ENCODE measurements at places on chromosomes 5 and 9. TPM values are rescaled to one million over a fixed set of nuclear protein-coding genes. Genes with fewer than 3 reads are reported as not detected.

DNA sequence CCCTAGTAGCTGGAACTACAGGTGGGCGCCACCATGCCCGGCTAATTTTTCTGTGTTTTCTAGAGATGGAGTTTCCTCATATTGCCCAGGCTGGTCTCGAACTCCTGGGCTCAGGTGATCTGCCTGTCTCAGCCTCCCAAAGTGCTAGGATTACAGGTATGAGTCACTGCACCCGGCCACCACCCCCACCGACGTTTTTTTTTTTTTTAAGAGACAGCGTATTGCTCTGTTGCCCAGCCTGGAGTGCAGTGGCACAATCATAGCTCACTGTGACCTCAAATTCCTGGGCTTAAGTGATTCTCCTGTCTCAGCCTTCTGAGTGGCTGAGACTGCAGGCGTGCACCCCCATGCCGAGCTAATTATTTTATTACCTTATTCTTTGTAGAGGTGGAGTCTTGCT, 38.2 kb downstream of the WDR70 start:
- no peak for DNase-seq

- DNase-seq, result no peak
Observed at GRCh38 chr9:108441726-108442125, 414.1 kb downstream of the ACTL7B start.

- DNase-seq, result no peak
Observed at GRCh38 chr5:15525703-15526275, 25.8 kb downstream of the FBXL7 start.

DNA sequence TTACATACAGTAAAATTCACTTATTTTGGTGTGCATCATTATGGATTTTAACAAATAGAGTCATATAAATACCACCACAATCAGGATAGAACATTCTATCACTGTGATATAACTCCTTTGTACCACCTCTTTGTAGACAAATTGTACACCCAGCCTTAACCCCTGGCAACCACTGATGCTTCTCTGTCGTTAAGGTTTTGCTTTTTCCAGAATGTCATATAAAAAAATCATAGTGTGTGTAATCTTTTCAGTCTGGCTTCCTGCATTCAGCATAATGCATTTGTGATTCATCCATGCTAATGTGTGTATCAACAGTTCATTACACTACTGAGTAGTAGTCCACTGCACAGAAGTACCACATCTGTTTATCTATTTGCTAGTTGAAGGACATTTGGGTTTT, 81.2 kb downstream of the ARSB start:
- DNase-seq, result no peak

- no peak for DNase-seq
Observed at GRCh38 chr5:72474516-72474915, 32.7 kb downstream of the ZNF366 start.

DNA sequence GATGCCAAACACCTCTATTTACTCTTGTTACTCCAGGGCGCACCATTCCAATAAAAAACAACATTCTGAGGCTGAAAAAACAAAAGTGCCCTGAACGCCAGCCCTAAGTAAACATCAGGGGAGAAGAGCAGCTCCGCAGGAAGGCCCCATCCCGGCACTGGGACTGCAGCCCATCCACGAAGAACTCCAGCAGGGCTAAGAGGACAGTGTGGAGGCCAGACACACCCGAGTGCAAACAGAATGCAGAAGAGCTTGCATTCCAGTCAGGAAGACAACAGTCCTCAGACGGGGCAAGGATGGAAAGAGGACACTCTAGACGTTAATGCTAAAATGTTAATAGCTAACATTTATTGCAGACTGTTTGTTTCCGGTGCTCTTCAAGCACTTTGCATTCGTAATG, 33.0 kb downstream of the FAM240B start:
- no peak for DNase-seq

DNA sequence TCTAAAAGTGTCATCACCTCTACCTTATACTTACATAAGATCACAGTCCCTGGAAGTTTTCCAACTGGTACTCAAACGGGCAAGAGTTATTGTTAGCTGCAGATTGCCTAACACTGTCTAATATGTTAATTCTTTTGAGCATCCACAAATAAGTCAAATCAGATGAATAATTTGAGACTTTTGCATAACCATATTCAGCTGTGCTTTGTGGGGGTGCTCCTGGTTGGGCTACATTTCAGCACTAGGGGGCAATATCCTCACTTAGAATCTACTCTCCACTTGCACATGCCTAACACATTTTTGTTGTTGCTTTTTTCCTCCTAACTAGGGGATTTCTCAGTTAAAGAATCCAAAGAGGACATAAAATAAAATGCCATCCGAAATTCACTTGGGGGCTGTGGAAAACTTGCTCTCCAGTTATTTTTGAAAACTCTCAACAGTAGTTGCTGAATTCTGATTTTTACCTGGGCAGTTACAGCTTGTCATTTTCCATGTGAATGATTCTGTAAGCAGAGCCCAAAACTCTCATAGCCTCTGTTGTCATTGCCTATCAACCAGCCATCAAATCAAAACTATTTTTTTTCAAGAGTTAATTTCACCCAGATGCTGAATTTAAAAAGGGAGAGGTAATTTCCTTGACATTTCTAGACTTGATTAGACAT, 71.5 kb downstream of the TRIM36 start:
- DNase-seq, result no peak

DNA sequence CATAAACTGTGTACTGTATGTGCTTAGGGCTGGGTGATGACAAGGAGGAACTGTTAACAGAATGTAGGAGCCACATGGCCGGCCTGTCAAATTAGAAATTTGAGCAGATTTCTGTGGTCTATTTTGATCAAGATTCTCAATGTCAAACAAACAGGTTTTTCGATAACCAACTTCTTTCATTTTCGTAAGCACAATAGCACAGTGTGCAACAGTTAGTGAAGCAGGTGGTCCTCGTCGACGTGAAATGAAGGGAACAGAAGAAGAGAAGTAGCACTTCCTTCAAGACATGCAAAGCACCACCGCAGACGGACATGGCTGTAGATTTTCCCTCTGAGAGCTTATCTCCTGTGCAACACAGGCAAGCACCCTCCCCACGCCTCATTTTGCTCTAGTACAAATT, 252.1 kb downstream of the CRB2 start:
- DNase-seq, result no peak

DNA sequence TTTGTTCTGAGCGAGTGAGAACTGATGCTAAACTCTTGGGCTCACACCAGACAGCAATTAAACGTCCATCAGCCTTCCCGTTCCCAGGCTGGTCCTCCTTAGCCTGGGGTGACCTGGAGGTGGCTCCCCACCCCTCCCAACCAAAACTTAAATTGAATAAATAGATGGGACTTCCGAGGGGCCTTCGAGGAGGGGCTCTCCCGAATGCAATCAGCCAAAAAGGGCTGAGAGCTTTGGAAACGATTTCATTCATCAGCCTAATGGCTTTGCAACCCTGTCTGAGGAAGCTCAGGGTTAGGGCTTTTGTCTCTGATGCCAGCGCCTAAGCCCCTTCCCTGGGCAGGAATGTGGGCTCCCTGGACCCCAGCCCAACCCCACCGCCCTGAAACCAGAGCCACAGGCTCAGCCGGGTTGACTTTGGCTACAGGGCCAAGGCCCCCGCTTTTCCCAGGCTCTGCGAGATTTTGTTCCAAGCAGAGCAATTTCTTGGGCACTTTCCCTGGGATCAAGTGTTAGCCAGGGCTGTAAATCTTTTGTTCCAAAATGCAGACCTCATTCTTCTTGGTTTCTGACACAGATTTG, 29.2 kb downstream of the LHX3 start:
- DNase-seq, result no peak

DNA sequence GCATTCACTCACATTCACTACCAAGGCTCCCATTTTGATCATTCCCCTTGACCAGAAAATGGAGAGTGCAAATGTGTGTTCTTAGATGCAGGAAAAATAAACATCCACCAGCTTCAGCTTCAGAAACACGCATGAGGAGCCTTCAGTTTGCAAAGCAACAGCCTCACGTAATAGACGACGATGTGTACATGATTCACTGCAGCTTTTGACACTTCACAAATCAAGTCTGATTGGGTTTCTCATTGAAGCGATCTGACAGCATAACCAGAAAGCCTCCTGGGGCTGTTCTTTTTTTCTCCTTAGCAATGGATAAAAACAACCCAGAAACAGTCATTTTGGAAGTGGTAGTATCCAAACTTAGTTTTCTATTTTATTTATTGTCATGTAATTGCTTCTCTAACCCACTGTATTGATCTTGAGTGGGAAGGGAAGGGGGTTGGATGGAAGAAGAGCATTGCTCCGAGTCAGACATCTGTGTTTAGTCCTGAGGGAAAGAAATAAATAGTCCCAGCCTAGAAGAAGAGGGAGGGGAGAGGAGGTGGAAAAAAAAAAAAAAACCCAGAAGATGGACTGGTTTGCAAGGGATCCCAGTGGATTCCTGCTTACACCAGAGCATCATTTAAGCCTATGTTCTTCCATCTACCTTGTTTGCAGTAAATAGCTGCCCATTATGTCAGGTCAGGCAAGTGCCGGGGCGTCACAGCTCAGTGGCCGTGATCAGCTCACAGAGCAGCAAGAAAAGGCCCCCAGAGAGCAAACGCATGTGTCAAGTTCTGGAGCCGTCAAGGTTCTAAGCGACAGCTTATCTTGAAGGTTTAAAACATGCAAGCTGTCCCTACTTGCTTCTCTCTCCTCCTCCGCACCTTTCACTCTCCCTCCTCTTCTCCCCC, 190.2 kb upstream of the SNX2 start:
- no peak for DNase-seq

DNA sequence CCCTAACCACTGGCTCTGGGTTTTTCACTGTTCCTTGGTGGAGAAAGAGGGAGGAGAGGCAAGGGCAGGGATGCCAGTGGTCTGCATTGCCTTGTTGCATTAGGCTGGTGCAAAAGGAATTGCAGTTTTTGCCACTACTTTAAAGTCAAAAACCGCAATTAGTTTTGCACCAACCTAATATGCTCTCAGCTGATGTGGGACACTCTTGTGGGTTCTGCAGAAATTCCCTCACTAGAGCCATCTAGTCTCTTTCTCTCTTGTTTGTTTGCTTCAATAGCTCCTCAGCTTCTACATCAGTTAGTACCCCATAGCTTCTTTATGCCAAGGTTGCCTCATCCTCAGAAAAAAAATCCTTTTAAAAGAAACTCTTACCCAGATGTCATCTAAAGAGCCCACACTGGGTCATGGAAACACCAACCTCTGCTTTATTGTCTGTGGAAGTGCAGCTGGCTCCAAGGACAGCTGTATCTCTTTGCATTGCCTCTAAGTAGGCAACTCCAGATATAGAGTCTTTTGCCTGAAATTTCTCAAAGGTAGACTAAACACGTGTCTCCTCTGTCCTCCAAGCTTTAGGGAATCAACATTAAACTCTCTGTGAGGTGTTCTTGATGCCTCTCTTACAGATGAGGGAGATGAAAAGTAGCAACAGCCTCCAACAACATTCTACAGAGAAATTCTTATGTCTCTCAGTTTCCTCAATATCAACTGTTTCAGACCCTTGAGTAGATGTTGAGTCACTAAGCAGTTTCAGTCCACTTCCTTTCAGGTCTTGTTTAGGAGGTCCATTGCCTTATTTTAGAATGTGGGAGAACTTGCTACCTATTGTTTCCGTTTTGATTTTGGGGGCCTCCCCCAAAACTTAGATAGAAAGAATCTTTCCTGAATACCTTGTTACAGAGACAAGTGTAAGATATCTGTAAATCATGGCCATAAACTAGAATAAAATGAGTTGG, 84.9 kb upstream of the MEF2C start:
- no peak for DNase-seq

- no peak for DNase-seq
Observed at GRCh38 chr5:157100140-157100679, 8.6 kb downstream of the HAVCR2 start.

- DNase-seq, result no peak
Observed at GRCh38 chr9:126677188-126678084, 63.7 kb downstream of the LMX1B start.

GRCh38 chr5:155250596-155250995, 237.0 kb downstream of the KIF4B start:
- DNase-seq, result no peak

GRCh38 chr5:37005252-37005651, 128.7 kb downstream of the NIPBL start:
- no peak for DNase-seq

STC2 gene
- polyA plus RNA-seq, result 2.1 TPM

PCDHGA6 gene
- polyA plus RNA-seq, result 4.9 TPM

MAP3K1 gene
- 27.7 TPM for polyA plus RNA-seq

SVEP1 gene
- 8.4 TPM for polyA plus RNA-seq

SLC6A18 gene
- not detected for polyA plus RNA-seq

C1QTNF3 gene
- 58.3 TPM for polyA plus RNA-seq

BTNL8 gene
- not detected for polyA plus RNA-seq

TMOD1 gene
- polyA plus RNA-seq, result 2.9 TPM
